GM04503 (cell line): ENCODE measurements at places on chromosomes 5 and 9.

DNA sequence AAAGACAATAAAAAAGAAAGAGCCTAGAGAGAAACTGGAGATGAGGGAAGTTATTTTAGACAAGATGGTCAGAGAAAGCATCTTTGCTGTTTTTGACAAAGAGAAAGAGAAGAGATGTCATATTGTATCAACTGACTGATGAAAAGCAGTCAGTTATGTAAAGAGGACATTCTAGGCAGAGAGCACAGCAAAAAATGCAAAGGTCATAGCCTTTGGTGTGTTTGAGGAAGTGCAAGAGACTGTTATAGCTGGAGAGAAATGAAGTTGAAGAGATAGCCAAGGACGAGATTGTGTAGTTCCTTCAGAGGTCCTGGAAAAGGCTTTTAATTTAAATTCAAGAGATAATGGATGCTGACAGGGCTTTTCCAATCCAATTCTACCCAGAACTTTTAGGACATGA is 342.4 kb downstream of the RASEF start:
- no peak for DNase-seq

DNA sequence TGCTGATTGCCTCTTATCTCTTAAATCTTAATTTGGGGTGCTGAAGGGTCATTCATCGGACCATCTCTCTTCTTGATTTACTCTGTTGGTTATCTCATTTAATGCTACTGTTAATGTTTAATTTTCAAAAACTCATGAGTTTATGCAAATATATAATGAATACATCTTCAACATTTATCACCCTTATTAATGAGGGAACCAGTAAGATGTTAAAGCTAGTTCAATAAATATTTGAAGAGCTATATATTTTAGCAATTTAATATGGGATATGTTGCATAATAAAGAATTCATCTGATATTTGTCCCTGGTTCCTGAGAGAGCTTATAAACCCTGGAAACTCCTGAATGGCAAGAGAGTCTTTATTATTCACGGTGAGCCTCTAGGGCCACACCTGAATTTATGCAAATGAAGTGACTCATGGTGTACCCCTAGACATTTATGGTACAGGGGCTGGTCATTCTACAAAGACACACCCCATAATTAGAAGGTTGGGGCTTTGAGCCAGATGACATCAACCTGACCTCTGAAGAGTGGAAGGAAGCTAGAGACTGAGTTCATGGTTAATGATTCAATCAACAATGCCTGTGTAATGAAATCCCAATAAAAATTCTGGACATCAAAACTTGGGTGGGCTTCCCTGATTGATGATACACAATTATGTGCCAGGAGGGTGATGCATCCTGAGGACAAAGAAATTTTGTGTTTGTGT is 339.5 kb upstream of the ZNF608 start:
- no peak for DNase-seq

GRCh38 chr9:136691316-136692184 is 4.3 kb upstream of the AGPAT2 start:
- no peak for DNase-seq

GRCh38 chr5:149711338-149711737 is 18.8 kb upstream of the PPARGC1B start:
- DNase-seq = no peak

DNA sequence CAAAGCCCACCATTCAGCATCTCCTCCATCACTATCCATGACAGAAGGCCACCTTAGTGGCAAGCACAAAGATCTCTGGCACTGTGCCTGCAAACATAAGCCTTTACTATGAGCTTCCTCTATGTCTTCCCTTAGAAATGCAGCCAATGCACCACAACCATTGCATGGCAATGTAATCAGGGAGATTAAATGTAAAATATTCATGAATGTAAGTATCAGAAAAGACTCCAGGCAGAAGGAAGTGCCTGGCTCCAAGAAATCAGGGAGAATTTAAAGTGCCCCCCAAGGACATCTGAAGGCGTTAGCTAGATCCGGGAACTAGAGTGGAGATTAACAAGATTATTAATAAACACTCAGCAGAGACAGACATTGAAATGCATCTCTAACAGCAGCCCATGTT is 32.5 kb upstream of the MYORG start:
- DNase-seq = no peak

GRCh38 chr5:98735806-98736507 is 37.5 kb upstream of the RGMB start:
- DNase-seq = peak; percentile 67
